ENCODE measurements at places on chromosomes 11 and 22.

DNA sequence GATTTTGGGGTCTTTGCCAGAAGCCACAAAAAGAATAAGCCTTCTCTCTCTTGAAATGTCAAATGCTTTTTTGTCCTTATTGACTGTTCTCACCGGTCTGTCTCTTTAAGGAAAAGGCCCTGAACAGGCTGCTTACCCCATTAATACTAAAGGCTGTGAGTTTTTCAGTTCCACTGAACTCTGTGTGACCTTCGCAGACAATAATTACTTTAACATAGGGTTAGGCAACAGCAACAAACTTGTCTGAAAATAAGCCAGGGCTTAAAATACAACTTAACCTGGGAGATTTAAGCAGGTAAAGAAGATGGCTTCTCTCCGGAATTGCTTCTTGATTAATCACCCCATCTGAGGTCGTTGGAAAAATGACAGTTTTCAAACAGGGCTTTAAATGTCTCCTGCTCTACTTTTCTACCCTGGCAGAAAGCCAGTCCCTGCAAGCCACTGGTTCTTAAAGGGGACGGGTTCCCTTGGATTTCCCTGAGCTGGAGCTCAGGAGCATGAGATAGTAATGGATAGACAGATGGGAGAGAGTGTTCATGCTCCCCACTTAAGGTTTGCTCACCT lies 69.4 kb downstream of the ARL14EP start:
- no peak for DNase-seq

DNA sequence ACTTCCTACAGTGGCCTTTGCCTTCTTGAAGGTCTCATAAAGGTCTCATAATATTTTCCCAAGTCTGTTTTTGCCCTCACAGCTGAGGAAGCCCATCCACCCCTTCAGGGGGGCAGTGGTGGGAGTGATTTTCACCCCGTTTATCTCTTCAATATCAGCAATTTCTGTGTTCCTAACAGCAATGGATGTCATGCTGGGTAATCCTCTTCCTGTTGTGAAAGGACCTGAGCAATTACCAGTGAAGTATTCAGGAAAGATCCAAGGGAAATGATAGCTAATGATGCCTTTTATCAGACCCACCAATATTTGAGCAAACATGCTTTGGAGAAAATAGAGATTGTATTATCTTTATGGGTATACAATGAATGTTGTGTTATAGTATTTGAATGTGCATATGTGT lies 226.9 kb downstream of the INSC start:
- no peak for DNase-seq

DNA sequence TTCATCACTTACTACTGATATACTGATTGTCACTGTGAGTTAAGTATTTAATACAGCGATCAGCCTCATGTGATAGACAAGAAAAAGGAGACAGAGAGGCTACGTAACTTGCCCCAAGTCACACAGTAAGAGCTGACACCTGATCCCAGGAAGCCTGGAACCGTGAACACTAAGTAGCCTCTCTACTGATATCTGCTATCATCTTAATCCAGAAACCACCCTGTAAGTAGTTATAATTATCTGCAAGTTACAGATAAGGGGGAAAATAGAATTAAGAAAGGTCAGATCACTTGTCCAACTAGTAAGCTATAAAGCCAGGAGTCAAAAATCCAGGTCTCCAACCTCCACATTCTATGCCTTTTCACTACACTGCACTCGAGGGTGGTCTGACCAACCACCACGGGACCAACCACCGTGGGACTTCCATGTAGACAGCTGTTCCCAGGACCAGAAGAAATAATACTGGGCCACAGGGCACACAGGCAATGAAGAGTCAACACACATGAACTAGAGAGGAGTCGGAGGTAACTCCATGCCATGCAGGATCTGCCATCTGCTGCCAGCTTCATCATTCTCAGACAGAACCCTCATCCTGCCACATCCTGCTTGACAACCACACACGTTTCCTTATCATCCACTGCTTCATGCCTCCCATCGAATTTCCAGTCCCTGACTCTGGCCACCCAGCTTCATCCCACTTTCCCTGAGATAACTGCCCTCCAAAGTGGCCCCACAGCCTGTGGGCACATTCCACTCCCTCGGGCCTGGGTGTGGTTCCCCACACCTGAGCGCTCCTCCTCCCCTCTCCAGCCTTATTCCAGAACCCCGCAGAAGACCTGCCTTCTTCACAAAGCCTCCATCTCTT lies 58.6 kb downstream of the MICAL3 start:
- DNase-seq, result no peak

DNA sequence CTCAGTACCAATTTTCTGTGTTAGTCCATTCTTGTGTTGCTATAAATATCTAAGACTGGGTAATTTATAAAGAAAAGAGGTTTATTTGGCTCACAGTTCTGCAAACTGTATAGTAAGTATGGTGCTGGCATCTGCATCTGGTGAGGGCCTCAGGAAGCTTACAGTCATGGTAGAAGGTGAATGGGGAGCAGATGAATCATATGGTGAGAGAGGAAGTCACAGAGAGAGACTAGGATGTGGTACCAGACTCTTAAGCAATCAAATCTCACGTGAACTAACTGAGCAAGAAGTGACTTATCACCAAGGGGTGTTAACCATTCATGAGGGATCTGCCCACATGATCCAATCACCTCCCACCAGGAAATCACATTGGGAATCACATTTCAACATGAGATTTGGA lies 60.8 kb upstream of the ZBED5 start:
- DNase-seq, result no peak

- no peak for DNase-seq
These were observed at the start of gene SLC5A1 for GRCh38 chr22:32042924-32043323. Gene SLC5A1 (plus strand): TSS chr22:32043261. CDS start chr22:32043282, 21 bp downstream.

DNA sequence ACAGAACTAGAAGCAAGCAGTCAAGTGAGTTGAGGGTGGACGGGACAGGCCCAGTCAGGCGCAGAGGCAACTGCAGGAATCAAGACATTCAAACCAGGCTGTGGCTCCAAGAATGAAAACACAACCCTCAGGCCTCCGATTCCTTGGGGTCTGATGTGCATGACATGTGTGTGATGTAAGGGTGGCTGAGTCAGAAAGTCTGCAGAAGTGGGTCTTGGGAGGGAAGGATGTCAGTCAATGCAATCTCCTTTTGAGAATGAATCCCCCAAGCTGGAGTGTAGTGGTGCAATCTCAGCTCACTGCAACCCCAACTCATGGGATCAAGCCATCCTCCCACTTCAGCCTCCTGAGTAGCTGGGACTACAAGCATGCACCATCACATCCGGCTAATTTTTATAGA lies 15.9 kb upstream of the PDE2A start:
- DNase-seq, result no peak

- DNase-seq, result no peak
These were observed 1104.8 kb downstream of the DLG2 start for GRCh38 chr11:84522331-84522730.

GRCh38 chr11:34104680-34105078 lies 750 bp upstream of the NAT10 start:
- no peak for DNase-seq

DNA sequence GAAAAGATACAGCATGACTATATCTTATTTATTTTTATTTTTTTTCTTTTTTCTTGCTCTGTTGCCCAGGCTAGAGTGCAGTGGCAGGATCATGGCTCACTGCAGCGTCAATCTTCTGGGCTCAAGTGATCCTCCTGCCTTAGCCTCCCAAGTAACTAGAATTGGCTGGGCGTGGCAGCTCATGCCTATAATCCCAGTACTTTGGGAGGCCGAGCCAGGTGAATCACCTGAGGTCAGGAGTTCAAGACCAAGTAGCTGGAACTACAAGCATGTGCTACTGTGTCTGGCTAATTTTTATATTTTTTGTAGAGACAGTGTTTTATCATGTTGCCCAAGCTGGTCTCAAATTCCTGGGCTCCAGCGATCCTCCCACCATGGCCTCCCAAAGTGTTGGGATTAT lies 28.3 kb upstream of the CCDC134 start:
- no peak for DNase-seq

- DNase-seq, result no peak
These were observed 17.3 kb upstream of the RFPL3 start for GRCh38 chr22:32340411-32340810.

- peak; percentile 49 for DNase-seq
These were observed 48.0 kb upstream of the CLPB start for GRCh38 chr11:72482211-72482812.

DNA sequence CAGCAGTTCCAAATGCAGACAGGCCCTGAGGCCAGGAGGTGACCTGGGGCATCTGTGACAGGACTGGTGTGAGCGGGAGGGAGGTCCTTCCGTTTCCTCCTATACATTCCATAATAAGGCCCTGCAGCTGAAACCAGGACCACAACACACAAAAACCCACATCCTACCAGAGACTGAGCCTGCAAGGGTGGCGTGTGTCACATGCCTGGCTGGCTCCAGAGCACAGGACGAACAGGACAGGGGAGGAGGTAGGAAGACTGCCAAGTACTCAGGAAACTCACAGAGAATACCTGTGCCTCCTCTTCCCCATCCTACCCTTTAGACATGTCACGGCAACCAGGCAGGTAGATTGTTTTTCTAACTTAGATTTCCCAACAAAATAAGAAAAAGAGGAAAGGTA lies 103.9 kb downstream of the ARL14EP start:
- DNase-seq, result no peak

- no peak for DNase-seq
These were observed 1.8 kb downstream of the PANX1 start for GRCh38 chr11:94130298-94131046.

DNA sequence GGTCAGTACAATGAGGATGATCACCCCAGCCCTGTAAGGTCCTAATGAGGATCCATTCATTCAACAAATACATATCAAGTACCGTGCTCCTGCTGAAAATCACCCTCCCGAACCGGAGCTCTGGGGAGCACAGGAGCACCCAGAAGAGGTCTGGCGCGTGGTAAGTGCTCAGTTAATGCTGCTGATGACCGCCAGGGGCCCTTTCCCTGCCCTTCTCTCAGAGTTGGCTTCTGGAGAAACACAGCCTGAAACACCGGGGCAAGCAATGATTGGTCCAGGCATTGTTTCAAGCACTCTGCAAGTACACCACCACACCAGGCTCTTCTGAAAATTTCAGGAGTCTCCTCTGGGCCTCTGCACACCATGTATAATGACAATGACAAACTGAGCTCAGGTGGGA lies 3.8 kb upstream of the CCDC86 start:
- no peak for DNase-seq

DNA sequence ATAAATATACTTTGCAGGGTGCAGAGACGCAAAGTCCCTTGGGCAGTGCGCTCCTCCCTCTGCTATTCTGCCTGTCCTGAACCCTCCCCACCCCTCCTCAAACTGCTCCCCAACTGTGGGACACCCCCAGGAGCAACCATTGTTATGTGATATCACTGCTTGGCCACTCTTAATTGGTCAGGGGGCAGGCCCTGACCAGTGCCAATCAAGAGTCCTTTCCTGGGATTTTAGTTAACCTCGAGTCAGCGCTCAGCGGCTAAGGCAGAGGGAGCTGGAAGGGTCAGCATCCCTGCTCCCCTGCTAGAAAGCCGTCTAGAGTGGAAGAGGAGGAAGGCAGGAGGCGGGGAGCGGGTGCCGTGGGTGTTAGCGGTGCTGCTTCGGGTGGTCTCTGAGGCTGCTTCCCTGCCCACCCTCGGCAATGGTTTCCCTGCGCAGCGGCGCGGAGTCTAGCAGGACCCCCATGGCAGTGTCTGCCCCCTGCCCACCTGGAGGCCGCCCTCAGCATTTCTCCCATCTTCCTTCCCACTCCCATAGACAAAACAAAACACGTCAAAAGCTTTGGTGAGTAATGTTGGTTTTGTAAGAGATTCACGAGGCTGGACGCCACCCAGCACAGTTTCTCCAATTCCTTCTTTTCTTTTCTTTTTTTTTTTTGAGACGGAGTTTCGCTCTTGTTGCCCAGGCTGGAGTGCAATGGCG lies 38.4 kb upstream of the A4GALT start:
- DNase-seq, result no peak

DNA sequence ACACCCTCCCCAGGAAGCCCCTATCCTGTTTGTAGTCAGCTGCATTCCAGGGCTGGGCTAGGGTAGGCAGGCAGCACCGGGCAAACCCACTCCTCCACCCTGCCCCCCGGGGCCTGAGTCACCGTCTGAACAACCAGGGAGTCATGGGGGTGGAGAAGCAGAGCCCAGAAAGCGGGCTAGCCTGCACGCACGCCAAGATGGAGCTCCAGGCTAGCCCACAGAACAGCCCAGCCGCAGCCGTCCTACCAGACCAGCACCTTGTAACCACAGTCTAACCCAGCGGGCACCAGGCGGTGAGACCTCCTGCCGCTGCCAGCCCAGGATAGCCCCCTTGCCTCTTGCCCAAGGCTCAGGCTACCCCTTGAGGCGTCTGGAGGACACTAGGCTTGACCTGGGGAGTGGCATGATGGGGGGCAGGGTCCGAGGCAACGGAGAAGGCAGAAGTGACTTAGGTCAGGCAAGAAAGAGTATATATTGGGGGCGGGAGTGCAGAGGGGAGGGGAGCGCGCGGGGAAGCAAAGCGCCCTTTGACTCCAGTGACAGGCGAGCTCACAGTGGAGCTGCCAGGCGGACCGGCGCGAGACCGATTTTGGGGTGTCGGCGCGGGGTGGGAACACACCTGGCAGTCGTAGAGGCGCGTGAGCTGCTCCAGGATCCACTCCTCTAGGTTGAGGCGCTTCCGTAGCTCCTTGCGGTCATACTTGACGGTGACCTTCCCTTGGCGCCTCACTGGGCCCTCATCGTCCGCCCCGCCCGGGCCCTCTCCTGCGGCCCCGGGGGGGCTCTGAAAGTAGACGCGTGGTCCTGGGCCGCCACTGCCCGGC lies 734 bp downstream of the PPP1R14B start:
- peak; percentile 91 for DNase-seq

DNA sequence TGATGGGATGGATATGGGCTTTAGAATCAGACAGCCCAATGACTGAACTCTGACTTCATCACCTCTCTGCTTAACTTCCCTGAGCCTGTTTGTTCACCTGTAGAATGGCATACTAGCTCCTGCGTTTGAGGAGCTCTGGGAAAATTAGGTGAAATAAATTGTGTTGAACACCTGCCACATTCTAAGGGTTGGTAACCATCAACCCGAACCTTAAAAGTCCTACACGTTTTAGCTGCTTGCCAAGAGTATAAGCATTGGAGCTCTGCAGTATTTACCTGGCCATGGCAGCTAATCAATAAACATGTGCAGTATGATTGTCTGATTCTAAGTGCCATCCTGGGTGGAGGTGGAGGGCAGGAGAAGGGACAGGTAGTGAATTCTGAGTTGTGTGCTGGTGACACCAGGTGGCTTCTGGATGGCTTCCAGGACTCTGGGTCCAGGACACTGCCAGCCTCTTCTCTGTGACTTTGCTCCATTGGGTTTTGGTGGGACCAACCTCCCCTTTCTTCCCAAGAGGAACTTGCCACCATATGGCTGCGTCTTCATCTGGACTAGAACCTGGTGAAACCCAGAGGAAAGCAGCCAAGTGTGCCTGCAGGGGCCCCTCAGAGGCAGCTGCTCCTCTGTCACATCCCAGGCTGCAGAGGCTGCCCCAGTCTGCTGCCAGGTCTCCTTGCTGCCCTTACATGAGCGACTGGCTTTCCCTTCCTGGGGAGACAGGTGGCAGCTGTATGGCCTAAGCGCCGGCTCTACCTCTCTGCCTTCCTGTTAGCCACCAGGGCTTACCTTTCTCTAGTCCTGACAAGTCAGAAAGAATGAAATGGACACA lies 85.6 kb downstream of the CACNG2 start:
- DNase-seq, result no peak

GRCh38 chr11:44011797-44012196 lies 36.0 kb upstream of the ACCSL start:
- peak; percentile 36 for DNase-seq
